ENCODE measurements at places on chromosomes 3 and 15.
A peak's percentile ranks its signal among the peaks of the same experiment; 100 is the strongest.

GRCh38 chr15:99252326-99252725 lies 1.0 kb downstream of the LRRC28 start:
- DNase-seq, result peak; percentile 7

GRCh38 chr3:53045518-53046170 lies at the start of gene SFMBT1:
Gene SFMBT1, minus strand, starts transcription at chr3:53046073. Its CDS starts 76,945 bp downstream, at chr3:52969128.
- DNase-seq, result peak; percentile 89

- DNase-seq, result no peak
Observed at GRCh38 chr15:47422881-47423665, 294.2 kb upstream of the SEMA6D start.

DNA sequence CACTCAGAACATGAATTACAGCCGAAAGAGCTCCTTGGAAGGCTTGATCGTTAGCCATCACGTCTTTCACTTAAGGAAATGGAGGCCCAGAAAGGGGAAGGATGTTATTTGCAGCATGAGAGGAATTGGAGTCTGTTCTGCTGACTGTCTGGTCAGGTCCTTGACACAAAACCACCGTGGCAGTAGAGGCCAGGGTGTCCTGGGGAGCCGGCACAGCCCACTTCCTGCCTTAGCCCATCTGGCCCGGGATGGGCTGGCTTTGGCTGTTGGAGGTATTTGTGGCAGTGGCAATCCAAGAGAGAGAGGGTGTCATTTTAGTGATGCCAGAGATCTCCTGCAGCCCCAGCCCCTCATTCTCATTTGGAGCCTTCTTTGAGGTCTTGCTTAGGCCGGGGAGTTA lies 37.4 kb downstream of the ST6GAL1 start:
- DNase-seq, result no peak

All from CD4-positive, alpha-beta T cell treated with Interleukin-17A for 4 hours (primary cell).